ENCODE measurements at places on chromosomes 5 and 9.

GRCh38 chr5:150461231-150461630, 11.7 kb upstream of the RPS14 start:
- DNase-seq: no peak

- no peak for DNase-seq
These were observed 131.5 kb downstream of the ADAMTS19 start for GRCh38 chr5:129591508-129592160.

DNA sequence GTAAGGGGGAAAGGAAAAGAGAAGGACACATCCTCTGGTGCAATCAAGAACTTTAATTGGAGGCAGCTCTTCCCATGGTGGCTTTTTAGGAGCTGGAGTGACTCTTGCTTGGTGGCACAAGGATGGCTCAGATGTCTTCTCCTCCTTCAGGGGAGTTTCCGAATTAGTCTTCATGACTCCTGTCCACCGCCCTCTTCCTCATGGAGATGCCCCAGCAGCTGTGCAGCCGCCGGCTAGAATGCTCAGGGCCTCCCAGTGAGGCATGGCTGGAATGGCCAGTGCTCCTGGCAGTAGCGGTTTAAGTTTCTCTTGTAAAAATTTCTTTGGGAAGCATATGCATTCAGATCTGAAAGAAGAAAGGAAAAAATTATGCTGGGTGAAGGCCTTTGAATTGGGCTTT, 8.8 kb upstream of the TEX53 start:
- DNase-seq: no peak

- DNase-seq: no peak
These were observed 43.3 kb downstream of the TLR4 start for GRCh38 chr9:117747386-117747970.

- DNase-seq: no peak
These were observed 73.5 kb downstream of the CHSY3 start for GRCh38 chr5:129977810-129978209.

DNA sequence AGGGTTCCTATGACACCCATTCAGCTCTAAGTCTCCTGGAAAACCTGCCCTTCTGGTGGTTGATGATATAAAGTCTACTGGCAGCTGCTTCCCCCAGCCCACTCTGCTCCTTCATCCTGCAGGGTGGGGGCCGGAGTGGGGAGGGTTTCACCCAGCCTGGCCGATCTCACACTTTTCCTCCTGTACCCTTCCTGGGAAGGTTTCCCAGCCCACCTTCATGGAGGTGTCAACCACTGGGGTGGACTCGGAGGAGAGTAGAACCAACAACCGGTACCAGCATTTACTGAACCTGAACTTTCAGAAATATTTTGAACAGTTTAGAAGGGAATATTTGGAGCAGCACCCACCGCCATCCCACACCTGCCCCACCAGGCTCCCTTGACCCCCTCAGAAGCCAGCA, 30.4 kb downstream of the ROR2 start:
- DNase-seq: no peak

- no peak for DNase-seq
These were observed 51.0 kb upstream of the FYB1 start for GRCh38 chr5:39270225-39270848.

DNA sequence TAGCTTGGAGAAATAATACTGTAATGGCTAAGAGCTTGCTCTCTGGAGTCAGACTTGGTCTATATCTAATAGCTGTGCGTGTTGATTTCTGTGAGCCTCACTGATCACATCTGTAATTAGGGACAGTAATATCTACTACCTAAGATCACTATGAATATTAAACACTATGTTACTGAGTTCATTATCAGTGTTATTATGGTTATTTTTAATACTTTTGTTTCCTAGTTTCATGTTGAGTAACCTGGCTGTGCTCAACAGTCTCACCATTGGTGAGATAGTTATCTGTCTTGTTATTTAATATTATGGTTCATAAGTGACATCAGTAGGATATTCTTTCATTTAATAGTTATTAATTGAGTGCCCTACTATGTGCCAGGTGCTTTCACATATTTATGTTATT, 22.4 kb upstream of the CAVIN4 start:
- DNase-seq: no peak

GRCh38 chr5:154197801-154198491, 7.4 kb downstream of the GALNT10 start:
- peak; percentile 44 for DNase-seq

DNA sequence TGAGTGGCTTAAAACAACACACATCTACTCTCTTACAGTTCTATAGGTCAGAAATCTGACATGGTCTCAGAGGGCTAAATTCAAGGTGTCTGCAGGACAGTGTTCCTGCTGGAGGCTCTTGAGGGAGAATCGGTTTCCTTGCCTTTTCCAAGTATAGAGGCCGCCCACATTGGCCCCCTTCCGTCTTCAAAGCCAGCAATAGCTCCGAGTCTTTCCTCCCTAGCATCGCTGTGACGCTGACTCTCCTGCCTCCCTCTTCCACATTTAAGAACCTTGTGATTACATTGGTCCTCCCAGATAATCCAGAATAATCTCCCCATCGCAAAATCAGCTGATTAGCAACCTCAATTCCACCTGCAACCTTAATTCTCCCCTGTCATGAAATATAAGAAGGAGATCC, 81.3 kb upstream of the IER5L start:
- no peak for DNase-seq

DNA sequence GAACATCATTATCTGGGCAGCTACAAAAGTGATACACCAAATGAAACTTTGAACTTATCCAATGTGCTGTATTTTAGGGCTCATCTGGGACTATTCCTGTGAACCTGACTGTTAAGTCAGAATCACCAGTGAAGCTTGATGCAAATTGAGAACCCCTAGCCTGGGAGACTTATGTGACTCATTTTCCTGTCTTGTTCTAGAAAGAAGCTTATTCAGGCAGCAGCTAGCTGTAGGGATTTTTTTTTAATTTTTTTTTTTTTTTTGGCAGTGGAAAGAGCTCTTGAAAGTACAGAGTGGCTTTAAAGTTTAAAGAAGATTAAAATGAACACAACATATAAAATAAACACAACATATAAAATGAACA, 81.1 kb upstream of the TNFAIP8 start:
- DNase-seq: no peak

DNA sequence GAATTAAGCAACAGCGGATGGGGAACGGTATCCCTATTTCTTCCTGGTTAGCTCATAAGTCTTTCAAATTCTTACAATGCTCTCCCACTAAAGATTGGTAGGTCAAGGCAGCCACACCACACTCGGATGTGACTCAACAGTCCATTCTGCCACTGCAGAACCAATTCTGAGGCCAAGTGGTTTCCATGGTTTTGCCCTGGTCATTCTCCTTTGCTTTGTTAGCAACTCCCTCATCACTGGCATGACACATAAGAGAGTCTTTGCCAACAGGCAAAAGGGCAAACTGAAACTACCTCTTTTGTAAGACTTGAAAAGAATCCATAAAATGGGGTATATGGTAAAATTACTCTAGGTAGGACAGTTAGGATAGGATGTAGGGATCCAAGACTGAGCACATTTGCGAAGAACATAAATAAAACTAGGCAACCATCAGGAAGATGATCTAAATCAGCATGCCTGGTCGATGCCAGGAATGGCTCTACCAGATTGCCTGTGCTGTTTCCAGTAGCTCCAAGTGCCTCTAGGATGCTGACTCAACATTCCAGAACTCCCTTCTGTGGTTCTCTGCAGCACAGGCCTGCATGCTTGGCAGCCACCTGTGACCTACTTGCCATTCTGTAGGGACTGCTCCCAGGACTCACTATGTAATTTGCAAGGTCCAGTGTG, 105.4 kb downstream of the DCP2 start:
- DNase-seq: no peak

- no peak for DNase-seq
These were observed 43.1 kb downstream of the PDE6A start for GRCh38 chr5:149901511-149901910.

- no peak for DNase-seq
These were observed 113.0 kb downstream of the VPS13A start for GRCh38 chr9:77290373-77290772.

- no peak for DNase-seq
These were observed 166.4 kb upstream of the PIK3R1 start for GRCh38 chr5:68049053-68049713.

- DNase-seq: no peak
These were observed 3.6 kb upstream of the CARD19 start for GRCh38 chr9:93092251-93092991.

DNA sequence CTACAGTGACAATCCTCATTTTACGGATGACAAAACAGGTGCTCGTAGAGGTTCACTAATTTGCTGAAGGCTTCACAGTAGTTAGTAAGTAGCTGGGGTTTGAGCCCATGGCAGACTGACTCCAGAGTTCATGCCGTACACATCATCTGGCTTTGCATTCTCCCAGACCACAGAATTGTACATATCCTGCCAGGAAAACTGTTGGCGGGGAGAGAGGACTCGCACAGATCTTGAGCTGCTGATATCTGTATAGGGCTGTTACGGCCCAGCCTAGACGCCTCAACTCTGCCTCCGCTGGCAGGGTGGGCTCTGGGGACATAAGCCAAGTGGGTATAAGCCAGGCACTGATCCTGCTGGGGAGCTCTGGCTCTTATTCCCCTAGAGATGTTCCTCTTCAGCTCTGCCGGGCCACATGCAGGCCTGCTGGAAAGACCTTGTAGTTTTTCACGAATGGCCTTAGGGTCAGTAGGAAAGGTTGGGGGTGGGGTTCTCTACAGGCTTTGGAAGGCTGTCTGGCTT, 16.3 kb downstream of the LARP1 start:
- no peak for DNase-seq

DNA sequence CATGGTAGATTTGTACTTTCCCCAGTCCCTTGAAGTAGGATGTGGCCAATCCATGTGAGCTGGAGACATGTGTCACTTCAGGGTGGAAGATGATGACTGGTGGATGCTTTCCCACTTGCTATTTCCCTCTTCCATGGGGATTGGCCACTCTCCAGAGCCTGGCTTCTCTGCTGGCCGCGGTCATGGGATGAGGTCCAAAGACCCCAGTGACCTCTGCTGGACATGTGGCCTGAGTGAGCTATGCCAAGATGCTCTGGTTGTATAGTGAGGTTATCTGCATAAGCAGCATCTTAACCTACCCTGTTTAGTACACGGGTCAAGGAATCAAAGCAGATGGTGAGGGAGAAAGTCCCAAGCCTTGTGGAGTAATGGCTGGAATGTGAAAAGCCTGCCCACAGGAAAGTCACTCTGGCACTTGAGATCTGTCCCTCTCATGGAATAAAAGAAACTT, 47.1 kb downstream of the SH3PXD2B start:
- DNase-seq: no peak

DNA sequence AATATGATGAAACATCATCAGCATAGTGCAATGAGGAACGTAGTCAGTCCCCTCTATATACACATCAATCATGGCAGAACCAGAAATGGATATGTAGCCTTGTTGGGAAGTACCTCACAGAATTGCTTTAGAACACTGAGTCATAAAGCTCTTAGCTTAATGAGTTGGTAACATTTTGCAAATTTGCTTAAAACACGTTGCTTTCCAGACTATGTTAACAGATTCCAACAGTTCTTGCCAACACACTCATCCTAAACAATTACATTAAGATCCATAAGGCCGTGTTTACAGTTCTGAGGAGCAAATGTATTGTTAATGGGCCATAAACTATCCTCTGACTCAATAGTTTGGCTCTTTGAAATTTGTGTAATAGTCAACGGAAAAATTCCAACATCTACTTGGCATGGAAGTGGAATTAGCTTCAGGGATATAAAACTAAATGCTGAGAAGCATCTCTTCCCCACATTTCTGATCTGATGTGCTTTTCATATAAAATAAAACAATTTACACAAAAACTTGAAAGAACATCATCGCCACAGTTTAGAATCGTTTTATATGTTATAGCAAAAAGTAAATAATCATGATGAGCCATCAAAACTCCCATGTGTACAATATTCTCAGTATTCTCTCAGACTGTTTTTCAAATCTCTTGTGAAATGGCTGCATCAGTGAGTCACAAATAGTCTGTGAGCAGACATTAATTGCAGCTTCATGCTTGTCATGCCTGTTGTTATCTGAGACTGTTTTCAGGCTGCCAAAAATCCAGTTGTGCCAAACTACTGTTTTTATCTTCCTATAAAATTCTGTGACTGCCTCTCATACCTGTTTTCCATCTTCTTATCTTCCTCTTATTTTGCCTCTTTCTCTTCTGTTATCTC, 291.9 kb downstream of the COX7C start:
- no peak for DNase-seq

- DNase-seq: no peak
These were observed 10.3 kb upstream of the IRGM start for GRCh38 chr5:150836064-150836463.

- DNase-seq: no peak
These were observed 117.2 kb downstream of the TRPM3 start for GRCh38 chr9:71004196-71004595.

- DNase-seq: no peak
These were observed 515 bp upstream of the F2R start for GRCh38 chr5:76715486-76715735.

GRCh38 chr9:127523312-127523851, 72.1 kb downstream of the LRSAM1 start:
- DNase-seq: no peak

DNA sequence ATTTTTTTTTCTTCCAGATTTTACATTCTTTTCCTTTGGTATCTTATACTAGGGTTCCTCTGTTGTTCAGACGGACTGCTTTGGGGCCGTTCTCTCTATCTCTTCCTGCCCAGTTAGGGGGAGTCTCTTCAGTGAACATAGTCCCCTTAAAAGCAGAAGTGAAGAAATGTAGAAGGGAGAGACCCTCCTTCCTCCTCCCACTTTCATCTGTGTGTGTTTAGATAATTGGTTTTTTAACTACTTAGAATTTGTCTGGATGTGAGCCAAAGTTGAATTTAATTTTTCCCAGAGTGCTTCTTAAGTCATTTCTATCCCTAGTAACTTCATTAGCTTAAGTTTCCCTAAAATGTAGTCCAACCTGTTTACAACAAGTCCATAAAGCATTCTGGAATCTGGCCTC, 167.5 kb downstream of the HACD4 start:
- DNase-seq: no peak

GRCh38 chr5:132013006-132013689, 1.7 kb upstream of the ACSL6 start:
- no peak for DNase-seq

Data from HepG2 (cell line).